GM20000 (cell line): ENCODE measurements at places on chromosomes 7 and 10.

- DNase-seq: no peak
Measured at GRCh38 chr7:968205-969105, 6.9 kb downstream of the COX19 start.

DNA sequence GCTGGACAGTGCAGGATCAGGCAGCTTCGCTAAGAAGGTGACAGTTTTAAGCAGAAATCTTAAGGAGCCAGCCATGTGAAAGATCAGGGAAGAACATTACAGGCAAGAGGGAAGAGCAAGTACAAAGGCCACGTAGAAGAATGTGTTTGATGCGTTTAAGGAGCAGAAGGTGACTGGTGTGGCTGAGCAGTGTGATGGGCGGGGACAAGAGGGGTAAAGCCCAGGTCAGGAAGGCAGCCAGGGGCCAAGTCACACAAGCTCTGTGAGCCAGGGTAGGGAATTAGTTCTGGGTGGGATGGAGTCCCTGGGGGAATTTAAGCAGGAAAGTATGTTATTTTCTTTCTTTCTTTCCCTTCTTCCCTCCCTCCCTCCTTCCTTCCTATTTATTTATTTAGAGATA lies 166.9 kb downstream of the SH3PXD2A start:
- DNase-seq: no peak

- DNase-seq: no peak
Measured at GRCh38 chr7:22480523-22481075, 19.4 kb downstream of the STEAP1B start.

- DNase-seq: no peak
Measured at GRCh38 chr7:118696879-118697278, 472.4 kb downstream of the ANKRD7 start.
